ENCODE measurements at places on chromosomes 13 and 19. TPM values are rescaled to one million over a fixed set of nuclear protein-coding genes. Genes with fewer than 3 reads are reported as not detected.

DNA sequence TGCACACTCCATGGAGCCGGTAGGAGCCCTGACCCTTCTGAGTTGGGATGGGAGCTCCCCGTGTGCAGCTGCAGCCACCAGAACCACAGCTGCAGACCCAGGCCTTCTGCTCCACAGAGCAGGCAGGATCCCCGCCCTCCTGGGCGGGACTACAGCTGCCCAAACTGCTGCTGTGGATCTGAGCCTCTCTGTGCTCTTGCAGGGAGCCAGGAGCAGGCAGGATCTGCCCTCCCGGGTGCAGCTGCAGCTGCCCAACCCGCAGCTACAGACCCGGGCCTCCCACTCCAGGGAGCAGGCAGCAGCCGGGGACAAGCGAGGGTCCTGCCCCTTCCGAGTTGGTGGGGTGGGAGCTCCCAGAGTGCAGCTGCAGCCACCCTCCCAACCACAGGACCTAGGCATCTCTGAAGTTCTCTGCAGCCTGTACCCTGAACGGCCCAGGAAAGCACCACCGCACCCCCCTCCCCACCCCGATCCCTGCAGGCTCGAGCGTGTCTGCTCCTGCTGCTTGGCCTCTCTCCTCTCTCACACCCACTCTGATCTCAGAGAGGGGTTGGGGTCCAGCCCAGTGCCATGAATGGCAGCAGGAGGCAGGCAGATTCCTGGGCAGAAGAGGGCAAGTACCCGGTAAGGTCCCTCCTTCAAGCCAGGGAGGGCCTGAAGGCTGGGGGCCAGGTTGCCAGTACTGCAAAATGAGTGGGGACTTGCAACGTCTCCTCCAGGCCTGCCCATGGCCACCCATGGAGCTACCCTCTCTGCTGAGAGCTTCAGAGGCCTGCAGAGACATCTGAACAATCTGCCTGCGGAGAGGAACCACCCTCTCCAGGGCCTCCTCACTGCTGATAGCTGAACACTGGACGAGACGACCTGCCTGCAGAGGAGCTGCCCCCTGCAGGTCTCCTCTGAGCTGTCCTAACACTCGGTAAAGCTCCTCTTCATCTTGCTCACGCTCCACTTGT is 16.4 kb upstream of the EMP3 start:
- no peak for ATAC-seq

DNA sequence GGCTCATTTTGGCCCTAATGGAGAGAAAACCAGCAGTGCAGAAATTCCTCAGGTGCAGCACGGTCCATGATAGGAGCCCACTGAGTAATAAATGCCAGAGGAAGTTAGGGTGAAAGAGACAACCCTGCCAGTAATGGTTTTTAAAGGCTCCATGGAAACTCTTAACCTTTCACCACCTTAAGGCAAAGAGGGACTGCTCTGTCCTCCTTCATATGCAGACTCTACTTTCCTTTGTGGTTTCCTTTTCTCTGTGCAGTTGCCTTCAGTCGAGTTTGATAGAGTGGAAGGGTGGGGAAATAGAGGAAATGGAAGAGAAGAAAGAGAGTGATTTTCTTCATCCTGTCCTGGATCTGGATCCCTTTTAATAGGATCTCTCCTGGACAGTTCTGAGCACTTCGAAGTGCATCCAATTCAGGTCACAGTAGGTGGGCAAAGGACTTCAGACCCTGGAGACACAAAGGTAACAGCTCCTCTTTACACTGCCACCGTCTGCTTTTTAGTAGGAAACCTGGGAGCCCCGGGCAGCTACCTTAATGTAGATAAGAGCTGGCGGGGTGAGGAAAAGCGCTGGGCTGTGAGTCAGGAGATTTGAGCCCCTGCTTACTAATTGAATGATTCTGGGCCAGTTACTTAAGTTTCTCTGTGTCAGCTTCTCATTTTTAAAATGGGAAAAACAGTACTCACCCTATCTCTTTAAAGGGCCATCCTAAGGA is 294.8 kb downstream of the KCNRG start:
- ATAC-seq, result peak; percentile 94

DNA sequence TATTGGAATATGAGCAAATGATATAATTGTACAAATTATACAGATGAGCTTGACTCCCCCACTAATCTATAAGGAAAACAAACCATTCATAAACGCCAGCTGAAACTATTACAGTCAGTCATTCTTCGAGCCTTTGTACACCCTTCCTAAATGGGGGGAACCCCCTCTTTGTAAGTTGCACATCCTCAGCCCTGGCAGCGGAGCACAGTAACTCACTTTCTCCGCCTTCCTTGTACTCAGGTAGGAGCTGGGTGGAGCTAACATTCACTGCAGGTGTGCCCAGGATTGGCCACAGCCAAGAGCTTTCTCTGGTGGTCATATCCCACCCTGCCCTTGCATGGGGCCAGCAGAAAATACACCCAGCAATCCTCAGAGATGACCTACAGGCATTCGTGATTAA is 28.6 kb downstream of the PIN1 start:
- ATAC-seq, result peak; percentile 68

- no peak for ATAC-seq
Observed at GRCh38 chr19:51025809-51026553, 435 bp downstream of the KLK11 start.

GRCh38 chr13:88068975-88069374 is 397.8 kb downstream of the SLITRK5 start:
- no peak for ATAC-seq

DNA sequence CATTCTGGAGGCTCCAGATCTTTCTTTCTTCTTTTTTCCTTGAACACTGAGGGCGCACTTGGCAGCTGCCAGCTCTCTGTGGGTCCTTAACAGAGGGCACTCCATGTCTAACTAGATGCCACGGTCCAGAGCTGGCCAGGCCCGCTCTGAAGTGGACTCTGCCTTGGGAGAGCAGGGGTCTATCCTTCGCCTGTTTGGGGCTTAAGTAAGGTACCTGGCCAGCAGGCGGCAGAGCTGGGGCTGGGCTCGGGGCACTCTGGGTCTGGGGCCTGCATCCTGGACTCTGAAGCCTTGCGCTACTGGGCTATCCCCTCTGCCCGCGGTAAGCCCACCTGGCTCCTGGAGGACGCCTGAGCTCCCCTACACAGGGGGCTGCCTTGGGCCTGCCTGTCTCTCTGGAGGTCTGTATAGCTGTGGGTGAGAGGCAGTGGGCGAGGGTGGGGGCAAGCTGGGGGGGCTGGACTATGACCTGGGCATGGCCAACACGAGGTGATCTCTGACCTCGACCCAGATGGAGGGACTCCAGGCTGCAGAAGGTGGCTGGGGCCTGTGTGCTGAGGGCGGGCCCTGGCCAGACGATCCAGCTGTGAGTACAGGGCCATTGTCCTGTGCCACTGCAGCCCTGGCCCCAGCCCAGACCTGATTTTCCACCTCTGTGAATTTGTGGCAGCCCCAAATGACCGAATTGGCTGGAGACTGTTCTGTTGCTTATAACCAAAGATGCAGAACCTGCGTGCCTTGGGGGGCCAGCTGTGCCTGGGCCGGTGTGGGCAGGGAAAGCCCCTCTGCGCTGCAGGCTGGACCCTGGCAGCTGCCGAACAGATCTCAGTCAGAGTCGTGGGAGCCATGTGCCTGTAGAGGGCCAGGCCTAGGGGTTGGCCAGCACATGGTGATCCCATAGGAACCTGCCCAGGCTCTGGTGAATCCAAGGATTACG is 26.5 kb downstream of the CEBPG start:
- ATAC-seq, result no peak

GRCh38 chr13:32454886-32455593 is 27.1 kb upstream of the N4BP2L1 start:
- no peak for ATAC-seq

GRCh38 chr13:63351081-63351480 is 1935.4 kb upstream of the PCDH20 start:
- no peak for ATAC-seq

- no peak for ATAC-seq
Observed at GRCh38 chr13:111248822-111249221, 71.6 kb upstream of the TEX29 start.

GRCh38 chr19:2039089-2039958 is 11.7 kb downstream of the MKNK2 start:
- no peak for ATAC-seq

DNA sequence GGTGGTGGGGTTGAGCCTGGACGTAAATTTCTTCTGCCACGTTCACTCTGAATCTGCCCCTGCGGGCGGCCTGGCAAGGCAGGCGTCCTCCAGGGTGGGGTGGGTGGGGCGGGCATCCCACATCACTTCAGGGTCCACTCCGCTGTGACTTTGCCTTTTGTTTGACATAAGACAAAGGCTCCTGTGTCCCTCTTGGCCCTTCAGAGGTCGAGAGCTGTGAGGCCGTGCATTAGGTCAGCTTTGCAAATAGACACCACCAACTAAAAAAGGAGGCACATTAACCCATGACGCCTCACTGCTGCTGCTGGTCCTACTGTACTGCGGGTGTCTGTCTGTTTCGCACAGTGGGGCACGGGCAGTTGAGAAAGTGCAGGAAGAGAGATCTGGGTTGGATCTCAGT is 10.5 kb upstream of the ZNF536 start:
- no peak for ATAC-seq

DNA sequence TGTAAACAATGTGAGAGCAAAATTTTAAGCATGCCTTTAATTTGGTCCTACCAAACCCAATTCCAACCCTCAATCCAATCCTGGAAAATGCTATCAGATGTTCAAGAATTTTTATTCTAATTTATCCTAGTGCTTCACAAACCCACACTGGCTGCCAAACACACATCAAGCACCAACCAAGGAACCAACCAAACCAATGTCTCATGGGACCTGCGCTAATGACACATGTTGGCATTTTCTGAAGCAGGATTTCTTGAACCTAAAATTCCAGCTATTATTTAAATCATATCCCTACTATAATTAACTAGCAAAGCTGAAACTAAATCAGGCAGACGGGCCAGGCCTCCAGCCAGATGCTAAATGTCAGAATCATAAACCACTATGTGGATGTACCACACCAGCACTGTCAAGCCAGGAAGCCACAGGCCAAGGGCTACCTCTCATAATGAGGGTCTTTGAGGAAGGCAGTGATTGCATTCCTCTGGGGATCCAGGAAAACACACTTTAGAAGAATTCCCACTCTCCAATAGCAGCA is 5.8 kb downstream of the LATS2 start:
- no peak for ATAC-seq

DNA sequence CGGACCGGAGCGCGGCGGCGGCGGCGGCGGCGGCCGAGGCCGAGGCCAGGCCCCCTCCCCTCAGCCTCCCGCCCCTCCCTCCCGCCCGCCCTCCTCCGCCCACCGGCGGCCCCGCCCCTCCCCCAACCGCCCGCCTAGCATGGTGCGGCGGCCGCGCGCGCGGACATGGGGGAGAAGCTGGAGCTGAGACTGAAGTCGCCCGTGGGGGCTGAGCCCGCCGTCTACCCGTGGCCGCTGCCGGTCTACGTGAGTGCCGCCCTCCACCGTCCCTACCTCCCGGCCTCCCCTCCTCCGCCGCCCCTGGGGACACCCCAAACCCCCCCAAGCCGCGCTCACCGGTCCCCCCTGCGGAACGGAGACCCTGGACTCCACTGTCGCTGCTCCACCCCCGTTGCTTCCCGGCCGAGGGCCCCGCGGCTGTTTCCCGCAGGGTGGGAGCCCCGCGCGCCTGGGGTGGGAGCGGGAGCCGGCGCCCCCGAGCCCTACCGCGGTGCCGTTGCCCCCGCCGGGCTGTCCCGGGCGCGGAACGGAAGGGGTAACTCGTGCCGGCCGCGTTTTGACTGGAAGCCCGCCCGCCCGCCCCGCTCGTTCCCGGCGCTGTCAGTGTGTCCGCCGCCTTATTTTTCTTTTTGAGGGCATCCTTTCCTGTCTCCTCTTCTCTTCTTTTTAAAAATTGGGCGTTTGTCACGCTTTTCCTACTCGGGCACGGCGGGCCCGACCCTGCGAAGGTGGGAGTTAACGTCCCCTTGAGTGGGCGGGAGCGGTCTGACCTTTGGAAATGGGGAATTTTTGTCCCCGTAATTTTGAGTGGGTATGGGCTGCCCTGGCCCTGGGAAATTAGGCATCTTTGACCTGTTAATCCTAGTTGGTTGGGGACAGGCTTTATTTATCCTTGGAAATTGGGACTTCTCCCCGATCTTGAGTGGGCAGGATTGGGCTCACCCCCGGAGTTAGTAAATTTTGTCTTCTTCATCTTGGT is 576 bp downstream of the DOT1L start:
- ATAC-seq, result peak; percentile 27

GRCh38 chr19:35639863-35640262 is 1.7 kb upstream of the ETV2 start:
- no peak for ATAC-seq

DNA sequence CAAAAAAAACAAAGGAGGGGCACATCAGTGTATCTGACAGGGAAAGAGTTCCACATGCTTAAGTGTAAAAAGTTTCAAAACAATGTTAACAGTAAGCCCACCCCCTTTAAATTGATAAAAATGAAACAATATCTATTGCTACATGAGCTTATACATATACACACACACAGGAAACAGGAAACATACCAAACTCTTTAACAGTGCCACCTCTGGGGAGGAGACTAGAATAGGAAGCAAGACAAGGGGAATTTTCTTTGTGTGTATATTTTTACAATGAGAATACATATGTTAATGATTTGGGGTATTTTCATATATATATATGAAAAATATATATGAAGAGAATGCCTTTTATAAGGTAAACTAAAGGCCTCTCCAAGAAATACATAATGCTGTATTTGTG is 44.7 kb downstream of the TPT1 start:
- no peak for ATAC-seq

- ATAC-seq, result no peak
Observed at GRCh38 chr19:42281146-42281826, 12.2 kb downstream of the CIC start.

GRCh38 chr13:101412076-101412475 is 4.2 kb downstream of the NALCN start:
- ATAC-seq, result no peak

GRCh38 chr19:50466706-50467039 is 9.6 kb upstream of the EMC10 start:
- ATAC-seq, result no peak

- peak; percentile 78 for ATAC-seq
Observed at GRCh38 chr13:110944121-110944967, 29.5 kb upstream of the ANKRD10 start.

BRME1 gene
- total RNA-seq, result 4.8 TPM

SLC7A10 gene
- not detected for total RNA-seq

OLFM2 gene
- total RNA-seq, result 7.4 TPM

RNF17 gene
- total RNA-seq, result 0.39 TPM

ZNF682 gene
- 8.4 TPM for total RNA-seq

CYP2A6 gene
- total RNA-seq, result not detected

FLT3LG gene
- 92.8 TPM for total RNA-seq

SLC17A7 gene
- not detected for total RNA-seq

BRCA2 gene
- total RNA-seq, result 27.7 TPM

B3GNT3 gene
- not detected for total RNA-seq

ACP7 gene
- total RNA-seq, result not detected

Measured in activated T-helper 17 cell treated with anti-CD3 and anti-CD28 coated beads, Interleukin-2, amount 50 U/mL, for 72 hours (primary cell).